ENCODE measurements at places on chromosomes 2 and 18. TPM values are rescaled to one million over a fixed set of nuclear protein-coding genes. Genes with fewer than 3 reads are reported as not detected.

DNA sequence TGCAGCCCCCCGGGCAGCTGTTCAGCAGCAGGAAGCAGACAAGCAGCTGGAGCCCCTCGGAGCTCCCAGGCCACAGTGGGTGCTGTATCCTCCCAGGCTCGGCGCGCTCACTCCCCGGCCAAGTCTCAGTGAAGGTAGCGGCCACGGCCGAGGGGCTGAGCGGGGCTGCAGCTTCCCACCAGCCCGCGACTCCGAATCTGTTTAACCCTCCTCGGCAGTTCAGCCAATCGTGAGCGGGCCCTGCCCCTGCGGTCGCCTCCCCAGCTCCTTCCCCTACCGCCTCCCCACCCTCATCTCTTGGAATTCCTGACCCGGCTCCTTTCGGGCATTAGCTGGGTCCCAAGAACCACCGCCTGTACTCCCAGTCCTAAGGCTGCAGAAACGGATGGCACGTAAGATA, at the start of gene RESP18:
Gene RESP18, minus strand, starts transcription at position 203 of the 400 bp plus-strand sequence.
- DNase-seq, result no peak

The TMEM169 gene
- polyA plus RNA-seq, result 0.98 TPM

The MROH2A gene
- polyA plus RNA-seq, result 0.55 TPM

- no peak for DNase-seq
Observed at GRCh38 chr2:56287974-56288373, 104.2 kb downstream of the CCDC85A start.

DNA sequence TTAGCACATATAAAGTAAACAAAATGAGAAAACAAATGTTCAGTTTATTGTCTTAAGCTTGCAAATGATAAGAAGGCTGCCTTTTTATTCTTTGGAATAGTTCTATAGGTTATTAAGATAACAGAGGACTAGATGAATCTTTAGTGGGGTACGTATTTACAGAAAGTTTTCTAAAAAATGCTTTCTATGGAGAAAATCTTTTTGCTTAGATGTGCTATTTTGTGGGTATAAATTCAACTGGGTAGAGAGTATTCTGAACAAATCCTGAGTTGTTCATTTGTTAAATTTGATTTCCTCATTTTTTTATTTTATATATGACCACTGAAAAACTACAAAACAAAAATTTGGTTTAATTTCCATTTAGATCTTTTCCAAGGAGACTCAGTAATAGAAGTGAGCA, 566.9 kb downstream of the PLCL1 start:
- DNase-seq, result no peak

The FN1 gene
- 1,700 TPM for polyA plus RNA-seq

- peak; percentile 14 for DNase-seq
Observed at GRCh38 chr18:71223486-71223885, 934.6 kb downstream of the SOCS6 start.

GRCh38 chr18:3877678-3878077, 427.7 kb downstream of the TGIF1 start:
- DNase-seq, result no peak

DNA sequence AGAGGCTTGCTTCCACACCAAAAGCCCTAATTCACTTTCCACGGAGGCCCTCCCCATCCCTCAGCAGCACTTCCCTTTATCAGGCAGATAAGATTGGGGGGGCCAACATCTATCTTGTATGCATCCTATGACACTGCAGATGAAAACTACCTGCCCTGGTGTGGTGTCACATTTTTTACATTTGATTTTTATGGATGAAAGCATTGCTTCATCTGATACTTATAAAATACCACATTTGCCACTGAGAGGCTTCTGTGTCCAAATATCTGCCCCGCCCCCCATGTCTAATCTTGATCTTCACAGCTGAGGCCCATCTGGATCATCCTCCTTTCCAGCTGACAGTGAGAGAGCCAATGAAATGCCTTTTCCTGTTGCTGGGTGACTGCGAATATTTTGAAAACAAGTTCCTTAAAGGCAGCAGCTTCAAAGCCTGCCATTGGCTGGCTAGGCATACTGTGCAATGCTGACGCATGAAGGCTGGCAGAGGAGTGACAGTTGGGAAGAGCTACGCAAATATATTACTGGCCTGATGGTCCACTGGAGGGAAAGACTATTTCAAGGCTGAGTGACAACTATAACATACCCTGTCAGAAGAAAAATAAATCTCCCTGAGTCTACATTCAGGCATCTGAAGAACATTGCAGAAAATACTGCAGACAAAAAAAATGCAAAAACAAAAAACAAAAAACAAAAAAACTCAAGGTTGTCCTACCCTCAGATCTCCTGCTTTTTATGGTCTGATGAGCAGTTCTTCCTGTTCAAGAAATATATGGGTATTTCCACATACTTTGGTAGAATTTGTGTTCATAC, 318.7 kb downstream of the PDE11A start:
- peak; percentile 93 for DNase-seq

- DNase-seq, result no peak
Observed at GRCh38 chr2:128197059-128197458, 106.1 kb downstream of the UGGT1 start.

DNA sequence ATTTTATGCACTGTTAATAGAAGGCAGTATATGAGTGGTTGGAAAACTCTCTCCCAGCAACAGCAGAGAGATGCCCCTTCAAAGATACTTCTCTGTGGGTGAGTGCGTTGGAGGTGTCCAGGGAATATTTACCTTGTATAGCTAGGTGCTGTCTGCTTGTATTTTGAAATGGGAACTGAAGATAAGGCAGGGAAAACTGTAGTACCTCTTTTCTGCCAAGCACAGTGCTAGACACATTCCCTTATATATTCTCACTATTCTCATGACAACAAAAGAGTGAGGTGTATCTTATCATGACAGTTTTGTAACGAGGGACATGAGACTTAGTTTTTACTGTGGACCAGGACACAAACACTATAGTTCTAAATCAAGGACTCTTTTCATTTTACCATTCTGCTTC, 2.1 kb downstream of the TTC39C start:
- DNase-seq, result no peak

DNA sequence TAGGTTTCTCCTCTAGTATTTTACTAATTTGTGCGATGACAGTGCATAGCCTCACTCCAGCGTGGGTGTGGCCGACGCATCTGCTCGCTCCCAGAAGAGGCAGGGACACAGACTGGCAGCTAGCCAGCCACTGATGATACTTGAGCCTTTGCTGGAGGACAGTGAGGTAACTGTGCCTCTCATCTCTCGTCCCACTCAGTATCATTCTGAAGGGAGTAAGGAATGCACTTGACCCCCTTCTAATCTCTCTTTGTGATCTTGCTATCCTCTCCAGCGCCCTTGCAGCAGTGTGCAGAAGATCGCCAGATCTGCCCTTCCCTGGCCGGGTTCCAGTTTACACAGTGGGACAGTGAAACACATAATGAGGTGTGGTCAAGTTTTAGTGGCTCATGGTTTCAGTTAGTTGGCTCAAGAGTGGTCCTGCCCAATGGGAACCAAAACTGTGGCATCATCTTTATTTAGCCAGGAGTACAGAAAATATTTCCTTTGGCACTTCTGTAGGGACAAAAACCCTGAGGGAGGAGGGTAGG, 17.5 kb downstream of the NCAPH start:
- no peak for DNase-seq

DNA sequence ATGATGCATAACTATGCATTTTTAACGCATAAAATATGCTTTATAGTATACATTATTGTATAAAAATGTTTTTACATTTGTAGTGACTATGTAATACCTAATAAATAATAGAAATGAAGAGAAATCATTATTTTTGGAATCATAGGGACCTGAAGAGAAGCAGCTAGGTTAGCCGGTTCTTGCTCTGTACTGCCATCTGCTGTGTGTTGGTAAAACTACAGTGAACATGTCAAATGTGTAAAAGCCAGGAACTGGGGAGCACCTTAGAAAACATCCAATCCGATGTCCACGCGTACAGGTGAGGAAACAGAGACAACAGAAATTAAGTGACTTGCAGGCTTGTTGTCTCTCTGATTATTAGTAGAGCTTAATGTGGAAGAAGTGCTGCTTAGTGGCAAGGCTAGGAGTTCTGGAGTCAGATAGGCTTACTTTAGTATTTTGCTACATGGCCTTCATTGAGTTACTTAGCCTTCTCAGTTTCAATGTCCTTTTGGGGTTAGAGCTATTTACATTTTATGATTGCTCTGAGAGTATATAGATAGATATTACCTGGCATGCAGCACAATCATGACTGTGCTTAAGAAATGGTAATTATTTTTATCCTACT, 386.5 kb downstream of the DLGAP1 start:
- peak; percentile 12 for DNase-seq

The ABCG5 gene
- polyA plus RNA-seq, result 0.41 TPM

GRCh38 chr2:72149556-72150156, 2.0 kb upstream of the CYP26B1 start:
- DNase-seq, result no peak

The EFEMP1 gene
- 145 TPM for polyA plus RNA-seq

DNA sequence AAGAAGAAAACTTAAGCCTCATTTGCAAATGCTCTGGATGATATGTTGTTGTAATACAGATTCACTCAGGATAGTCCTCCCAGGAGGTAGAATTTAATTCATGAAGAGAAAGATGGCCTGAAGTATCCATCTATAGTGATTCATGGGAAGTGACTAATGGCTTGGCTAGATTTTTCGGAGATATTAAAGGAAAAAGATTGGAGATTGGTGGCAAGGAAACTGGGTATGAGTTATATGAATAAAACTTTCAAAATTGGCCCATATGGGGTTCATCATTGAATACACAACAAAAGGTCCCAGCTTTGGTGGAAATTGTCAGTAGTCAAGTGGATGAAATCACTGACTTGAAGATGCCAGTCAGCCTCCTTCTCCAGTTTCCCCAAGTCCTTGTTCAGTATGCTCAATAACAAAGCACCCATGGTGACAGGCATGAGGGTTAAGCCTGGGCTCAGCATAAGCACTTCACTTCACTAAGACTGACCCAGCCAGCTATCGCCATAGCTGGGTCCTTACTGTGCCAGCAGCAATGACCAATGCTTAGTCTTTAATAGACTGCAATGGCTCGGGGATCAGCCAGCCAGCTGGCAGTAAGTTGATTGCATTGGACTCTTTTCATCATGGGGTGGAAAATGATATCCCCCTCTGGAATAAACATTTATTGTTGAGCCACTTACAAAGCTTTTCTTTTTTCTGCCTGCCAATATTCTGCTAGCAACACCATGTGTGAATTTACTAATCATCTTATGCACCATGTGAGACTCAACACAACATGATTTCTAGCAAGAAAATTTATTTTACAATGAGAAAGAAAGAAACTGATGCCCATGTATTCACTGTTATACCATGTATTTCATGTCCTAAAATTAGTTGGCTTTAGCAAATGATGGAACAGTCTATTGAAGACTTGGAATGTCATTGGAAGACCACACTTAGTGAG, 176.6 kb upstream of the TACR1 start:
- no peak for DNase-seq

The RAB27B gene
- 12.0 TPM for polyA plus RNA-seq

GRCh38 chr2:33577668-33578067, 21.4 kb downstream of the FAM98A start:
- no peak for DNase-seq

- no peak for DNase-seq
Observed at GRCh38 chr2:67159929-67160328, 237.2 kb upstream of the ETAA1 start.

GRCh38 chr18:58048081-58048642, 4.1 kb downstream of the NEDD4L start:
- no peak for DNase-seq

DNA sequence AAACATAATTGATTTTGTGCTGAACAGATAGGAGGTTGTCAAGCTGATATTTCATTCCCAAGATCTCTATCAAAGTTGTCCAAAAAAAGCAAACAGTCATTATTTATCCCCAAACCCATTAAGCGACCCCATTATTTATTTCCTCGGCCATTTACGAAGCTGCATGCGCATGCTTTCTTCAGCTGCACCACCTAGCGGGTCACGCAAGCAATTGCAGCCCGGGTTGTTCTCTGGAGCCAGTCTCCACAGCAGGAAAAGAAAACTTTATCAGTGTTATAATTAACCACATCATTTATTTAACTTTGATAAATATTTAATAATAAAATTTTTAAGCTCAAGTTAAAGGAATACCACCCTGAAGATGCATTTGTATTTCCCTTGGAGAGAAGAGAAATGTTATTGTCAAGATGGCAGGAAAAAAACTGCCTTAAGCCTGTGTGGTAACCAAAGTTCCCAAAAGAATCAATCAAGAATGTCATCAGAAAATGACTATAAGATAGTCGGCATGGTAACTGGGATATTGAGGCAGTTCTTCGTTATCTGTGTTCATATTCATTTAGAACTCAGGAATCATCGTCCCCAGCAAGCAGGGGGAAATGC, 304.7 kb downstream of the FBXO15 start:
- DNase-seq, result peak; percentile 23
